ENCODE measurements at places on chromosomes 6 and 20.
A peak's percentile ranks its signal among the peaks of the same experiment; 100 is the strongest.

GRCh38 chr6:72422171-72422570 is 199.7 kb upstream of the KCNQ5 start:
- DNase-seq: no peak

- no peak for DNase-seq
These were observed 1189.1 kb downstream of the GRIK2 start for GRCh38 chr6:102582569-102582968.

GRCh38 chr6:74069089-74069581 is 373.1 kb downstream of the CD109 start:
- DNase-seq: peak; percentile 91

DNA sequence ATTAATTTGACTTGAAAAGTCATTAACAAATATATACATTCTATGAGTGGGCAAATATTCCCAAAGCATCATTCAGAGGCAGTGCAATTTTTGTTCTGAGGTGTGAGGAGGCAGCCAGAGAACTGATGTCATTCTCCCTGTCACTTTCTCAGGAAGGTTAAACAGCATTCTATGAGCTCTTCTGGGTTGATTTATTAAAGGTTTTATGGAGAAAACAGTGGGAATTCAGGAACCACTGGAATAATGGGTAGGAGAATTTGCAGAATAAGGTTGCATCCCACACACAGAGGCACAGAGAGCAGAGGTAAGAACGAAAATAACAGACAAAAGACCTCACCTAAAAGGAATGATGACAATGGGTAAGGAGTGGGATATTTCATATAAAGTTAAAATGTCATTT is 860.6 kb downstream of the TFAP2A start:
- no peak for DNase-seq

DNA sequence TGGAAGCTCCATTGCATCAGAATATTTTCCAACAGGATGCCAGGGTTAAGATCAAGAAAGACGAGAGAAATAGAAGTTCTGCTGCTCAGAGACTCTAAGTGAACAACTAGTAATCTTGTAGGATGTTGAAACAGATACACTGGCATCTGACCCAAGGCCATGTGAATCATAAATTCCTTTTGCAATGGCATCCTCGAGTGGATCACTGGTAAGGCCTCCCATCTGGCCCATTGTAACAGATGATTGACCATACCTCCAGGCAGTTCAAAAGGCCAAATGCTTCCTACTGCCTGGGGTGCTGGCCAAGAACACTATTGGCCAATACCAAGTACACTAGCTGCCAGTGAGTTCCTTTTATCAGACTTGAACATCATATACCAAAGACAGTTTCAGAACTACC is 9.9 kb upstream of the SLC17A3 start:
- DNase-seq: peak; percentile 88

DNA sequence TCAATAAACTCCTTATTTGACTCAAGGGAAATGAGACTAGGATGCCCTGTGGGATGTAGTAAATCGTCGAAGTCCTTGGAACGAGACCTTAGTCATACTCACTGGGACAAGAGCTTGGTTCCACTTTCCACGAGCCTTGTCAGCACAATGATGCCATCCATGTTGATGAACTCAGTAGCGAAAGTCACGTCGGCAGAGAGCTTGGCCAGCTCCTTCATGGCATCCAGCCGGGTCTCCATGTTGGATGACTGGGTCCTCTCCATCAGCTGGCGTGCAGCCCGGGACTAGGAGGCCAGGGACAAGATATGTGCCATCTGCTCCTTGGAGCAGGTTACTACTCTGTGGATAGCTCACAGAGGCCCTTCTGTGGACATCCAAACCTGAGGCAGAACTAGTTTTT is 17.5 kb downstream of the ELMO2 start:
- DNase-seq: no peak
